ENCODE measurements at places on chromosomes 2 and 18. TPM values are rescaled to one million over a fixed set of nuclear protein-coding genes. Genes with fewer than 3 reads are reported as not detected.

Gene CDKL4
- total RNA-seq, result 0.66 TPM

- DNase-seq, result no peak
These were observed 648.1 kb downstream of the CPS1 start for GRCh38 chr2:211204456-211204855.

GRCh38 chr2:217393585-217394032 is 533.7 kb upstream of the TNP1 start:
- peak; percentile 74 for DNase-seq

DNA sequence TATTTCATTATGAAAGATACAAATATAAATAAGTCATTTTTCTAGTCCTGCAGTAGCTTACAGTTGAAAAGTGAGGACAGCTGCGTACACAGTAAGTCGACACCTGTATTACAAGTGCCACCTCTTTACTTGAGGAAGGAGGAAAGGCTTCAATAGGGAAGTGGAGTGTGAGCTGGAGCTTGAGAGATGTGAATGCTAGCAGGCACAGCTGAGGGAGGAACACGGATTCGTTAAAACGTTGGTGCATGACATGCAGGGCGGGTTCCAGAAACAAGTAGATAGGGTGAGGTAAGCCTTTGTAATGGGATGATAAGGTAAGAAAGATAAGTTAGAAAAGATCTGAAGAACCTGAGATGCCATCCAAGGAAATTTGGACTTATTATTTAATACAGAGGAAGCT is 98.1 kb upstream of the CSRNP3 start:
- DNase-seq, result no peak

DNA sequence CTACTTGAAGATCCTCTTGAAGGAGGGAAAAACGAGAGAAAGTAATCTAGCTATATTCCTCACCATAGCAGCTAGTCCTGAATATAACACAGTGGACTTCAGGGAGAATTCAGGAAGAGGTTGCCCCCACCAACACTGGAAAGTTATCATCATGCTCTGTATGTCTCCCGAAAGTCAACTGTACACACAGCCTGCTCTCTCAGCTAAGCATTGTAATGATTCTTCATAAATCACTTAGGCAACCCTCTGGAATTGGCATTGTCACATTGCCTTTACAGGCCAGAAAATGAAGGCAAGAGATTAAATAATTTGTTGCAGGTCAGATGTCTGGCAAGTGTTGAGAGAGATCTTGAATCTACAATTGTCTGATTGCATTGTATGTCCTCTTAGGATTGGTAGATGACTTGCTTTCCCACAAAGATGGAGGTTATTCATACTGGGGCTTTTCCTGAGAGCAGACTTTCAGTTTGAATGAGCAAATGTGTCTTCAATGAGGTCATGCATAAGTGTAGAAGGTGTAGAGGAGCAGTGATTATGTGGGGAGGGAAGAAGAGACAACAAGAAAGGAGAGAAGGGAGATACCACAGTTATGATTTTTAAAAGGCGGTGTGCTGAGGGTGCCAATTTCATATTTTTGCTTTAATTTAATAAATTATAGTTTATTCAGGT is 667.2 kb downstream of the DCDC2C start:
- DNase-seq, result no peak

- DNase-seq, result no peak
These were observed 56.3 kb downstream of the DIPK1C start for GRCh38 chr18:74400813-74401212.

DNA sequence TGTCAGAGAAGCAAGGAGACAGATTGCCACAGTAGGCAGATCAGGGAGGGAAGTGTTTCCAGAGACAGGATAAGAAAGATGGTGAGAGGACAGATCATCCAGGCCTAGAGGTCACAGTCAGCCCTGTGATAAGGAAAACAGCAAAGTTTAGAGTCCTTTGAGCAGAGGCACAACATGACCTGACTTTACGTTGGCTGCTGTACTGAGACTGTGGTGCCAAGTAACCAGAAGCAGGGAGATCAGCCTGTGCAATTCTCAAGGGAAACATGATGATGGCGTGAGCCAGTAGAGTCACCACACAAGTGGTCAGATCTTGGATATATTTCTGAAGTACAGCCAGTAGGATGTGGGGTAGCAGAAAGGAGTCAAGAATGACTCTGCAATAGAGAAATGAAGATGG is 43.7 kb downstream of the SMC6 start:
- no peak for DNase-seq

Gene FHOD3
- 346 TPM for total RNA-seq

GRCh38 chr2:234674781-234675201 is 177.9 kb upstream of the ARL4C start:
- no peak for DNase-seq

- DNase-seq, result no peak
These were observed 4.2 kb downstream of the PXDN start for GRCh38 chr2:1739961-1740715.

- DNase-seq, result no peak
These were observed 83.1 kb downstream of the PDCL3 start for GRCh38 chr2:100645695-100646429.

Gene IL36RN
- total RNA-seq, result not detected

Gene PARD6G
- total RNA-seq, result 2.0 TPM

Gene TRIB2
- total RNA-seq, result 31.1 TPM

DNA sequence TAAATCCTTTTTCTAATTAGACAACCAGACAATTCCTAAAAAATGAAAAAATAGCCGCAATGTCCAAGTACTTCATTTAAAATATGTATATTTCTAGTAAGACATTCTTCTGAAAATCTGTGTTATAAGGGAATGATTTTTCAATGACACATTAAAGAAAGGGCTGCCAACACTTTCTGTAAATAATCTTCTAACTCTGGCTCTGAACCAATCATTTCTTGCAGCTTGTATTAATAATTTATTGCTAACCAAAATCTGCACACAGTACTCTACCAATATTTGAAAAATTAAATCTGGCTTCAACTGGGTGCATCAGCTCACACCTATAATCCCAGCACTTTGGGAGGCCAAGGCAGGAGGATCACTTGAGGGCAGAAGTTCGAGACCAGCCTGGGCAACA is 8.3 kb downstream of the NFU1 start:
- DNase-seq, result no peak

GRCh38 chr18:53752781-53753367 is 471.6 kb downstream of the MBD2 start:
- DNase-seq, result no peak

DNA sequence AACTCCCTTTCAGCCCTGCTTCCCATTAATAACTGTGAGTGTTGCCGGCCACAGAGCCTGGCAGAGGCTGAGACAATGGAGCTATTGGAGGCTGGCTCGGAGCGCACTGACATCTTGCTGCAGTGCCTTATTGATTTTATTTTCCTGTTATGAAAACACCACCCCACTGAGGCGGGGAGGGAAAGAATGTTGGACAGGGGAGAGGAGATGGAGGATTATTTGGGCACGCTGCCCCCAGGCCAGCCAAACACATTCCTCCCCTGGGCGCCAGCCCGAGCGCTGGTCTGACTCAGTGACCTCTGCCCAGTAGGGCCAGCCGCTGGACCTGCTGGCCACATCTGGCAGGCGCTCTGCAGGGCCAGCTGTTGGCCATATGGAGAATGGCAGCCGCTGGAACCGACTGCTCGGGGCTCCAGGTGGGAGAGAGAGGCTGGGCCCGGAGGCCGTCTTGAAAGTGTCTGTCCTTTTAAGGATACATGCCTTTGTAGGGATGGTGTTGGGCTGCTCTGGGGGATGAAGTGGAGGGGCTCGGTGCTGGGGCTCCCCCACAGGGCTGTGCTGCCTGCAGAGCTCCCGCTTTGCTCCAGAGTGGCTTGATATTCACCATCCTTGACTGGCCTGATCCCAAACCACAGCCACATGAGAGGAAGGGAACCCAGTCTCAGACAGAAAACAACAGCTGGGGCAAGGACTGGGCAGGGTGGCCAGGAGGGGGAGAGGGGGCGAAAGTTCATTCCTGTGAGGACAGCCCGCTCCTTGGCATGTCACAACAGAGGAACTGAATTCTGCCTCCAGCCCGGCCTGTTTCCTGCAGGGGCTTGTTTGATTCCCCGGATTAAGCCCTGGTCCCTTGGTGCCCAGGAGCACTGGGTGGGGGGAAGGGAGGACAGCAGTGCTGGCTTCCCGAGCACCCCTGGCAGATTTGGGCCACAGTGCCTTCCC is 179.0 kb downstream of the KLHL29 start:
- DNase-seq, result peak; percentile 57

DNA sequence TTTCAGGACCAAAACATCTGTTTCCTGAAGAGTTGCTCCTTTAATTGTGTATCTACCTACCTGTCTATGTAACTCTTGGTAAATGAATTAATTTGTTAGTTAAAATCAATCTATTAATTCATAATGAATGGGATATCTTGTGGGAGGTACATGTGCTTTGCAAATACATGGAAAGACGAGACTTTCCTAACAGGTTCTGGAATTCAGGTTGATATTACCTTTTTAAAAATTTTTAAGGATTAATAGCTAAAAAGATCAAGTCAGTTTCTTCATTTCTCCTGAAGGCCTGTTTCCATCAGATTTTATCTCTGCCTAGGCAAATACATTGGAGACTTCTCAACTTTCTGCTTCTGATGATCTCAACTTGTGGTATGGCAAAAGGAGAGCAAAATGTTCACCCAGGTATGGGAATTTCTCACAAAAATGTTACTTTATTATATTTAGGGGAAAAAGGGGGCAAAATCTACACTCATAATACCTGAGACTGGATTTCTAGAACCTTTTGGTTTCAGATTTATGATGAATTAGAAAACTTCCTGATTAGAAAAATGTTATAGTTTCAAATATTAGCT is 7.4 kb downstream of the TFPI start:
- DNase-seq, result no peak

DNA sequence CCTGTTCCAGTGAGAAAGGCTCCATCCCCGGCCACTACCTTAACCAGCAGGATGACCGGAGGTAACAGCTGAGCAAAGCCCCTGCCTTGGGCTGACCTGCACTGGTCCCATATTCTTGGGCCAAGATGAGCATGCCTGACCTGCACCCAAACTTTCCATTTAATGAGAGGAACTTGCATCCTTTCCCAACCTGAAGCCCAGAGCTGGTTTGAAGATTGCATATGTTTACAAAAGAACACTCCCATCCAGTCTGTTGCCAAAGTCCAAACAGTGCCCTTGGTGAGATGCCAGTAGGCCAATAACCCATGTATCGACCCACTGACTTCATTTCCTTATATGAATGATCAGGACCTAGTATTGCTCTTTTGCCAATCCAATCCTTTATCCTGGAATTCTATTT is 5.5 kb upstream of the NPAS2 start:
- DNase-seq, result no peak

Gene IL1R1
- total RNA-seq, result 22.6 TPM

DNA sequence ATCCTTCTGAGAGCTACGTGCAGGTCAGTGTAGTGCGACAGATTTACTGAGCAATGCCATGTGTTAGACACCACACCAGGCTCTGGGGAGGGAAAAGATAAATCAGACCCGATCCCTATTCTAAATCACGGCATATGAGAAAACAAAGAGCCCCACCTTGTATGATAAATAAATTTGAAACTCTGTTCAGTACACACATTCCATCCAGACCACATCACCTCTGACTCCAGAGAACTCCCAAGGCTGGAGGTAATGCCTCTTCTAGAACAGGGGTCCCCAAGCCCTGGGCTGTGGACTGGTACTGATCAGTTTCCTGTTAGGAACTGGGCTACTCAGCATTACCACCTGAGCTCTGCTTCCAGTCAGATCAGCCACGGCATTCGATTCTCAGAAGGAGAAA is 77.3 kb downstream of the QPCT start:
- DNase-seq, result no peak

DNA sequence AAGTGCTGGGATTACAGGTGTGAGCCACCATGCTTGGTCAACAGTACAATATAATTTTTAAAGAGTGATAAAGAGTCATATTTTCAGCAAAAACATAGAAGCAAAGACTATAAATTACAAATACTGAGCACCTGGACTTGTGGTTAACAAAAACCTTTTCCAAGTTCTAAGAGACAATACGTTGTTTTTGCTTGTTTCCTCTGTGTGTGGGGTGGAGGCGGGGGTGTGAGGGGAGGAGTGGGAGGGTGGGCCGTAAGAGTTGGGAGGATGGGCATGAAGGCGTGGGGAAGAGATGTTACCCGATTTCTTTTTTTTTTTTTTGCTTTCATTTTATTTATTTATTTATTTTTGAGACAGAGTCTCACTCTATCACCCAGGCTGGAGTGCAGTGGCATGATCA is 78.0 kb upstream of the WIPF1 start:
- no peak for DNase-seq

DNA sequence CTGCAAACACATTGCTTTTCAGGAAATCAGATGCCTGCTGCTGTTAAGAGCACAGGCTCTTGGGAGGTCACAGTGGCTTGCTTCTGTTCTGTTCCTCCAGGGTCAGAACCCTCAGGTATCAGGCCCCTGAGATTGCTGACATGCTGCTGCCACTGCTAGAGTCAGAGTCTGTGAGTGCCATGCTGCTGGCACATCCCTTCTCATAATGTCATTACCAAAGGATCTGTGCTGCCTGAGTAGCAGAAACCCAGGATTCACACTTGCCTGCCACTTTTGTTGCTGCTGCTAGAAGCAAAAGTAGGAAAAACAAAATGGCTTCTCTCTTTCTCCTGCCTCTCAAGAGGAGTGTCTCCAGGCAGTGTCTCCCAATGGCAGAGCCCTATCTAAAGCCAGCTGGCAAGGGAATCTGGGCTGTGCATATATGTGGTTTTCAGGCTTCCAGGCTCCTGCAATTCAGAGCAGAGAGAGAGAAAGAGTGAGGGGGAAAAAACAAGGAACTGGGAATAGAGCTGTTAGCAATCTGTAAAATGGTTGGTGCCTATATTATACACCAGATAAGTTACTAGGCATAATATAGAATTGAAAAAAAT is 180.3 kb downstream of the MYCN start:
- no peak for DNase-seq

Gene LYG2
- not detected for total RNA-seq

GRCh38 chr2:220781622-220782241 is 790.4 kb downstream of the EPHA4 start:
- DNase-seq, result no peak

Gene NETO1
- not detected for total RNA-seq

- DNase-seq, result no peak
These were observed 3.7 kb upstream of the EVX2 start for GRCh38 chr2:176087330-176088047.

- no peak for DNase-seq
These were observed 196.9 kb upstream of the CWC22 start for GRCh38 chr2:180203972-180204371.

DNA sequence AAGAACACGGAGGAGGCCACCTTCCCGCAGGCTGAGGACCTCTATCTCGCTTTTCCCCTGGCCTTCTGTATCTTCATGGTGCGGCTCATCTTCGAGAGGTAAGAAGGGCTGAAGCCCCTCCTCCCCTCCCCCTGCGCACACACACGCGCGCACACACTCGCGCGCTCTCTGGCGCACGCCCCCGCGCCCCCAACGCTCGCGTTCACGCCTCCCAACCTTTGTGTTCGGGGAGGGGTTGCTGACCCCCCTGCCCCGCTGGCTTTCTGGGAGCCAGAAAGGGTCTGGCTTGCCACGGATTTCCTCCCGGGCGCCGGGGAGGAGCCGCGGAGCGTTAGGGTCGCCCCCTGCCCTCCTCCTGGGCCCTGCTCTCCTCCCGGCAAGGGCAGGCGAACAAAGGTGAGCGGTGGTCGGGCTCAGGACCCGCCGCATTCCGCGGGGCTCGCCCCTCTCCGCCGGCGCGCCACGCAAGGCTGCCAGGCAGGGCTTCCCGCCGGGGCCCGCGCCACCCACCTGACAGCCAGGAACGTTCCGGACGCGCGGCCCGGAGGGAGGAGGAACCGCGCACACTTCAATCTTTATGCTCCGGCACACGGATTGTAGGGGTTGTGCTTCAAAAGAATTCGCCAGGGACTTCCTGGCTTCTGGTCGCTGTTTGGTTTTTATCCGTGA is 583 bp downstream of the CERS6 start:
- DNase-seq, result peak; percentile 36

- DNase-seq, result no peak
These were observed 30.3 kb downstream of the SULT1C4 start for GRCh38 chr2:108407864-108408729.
